HL-60 (cell line): ENCODE measurements at places on chromosomes 11 and 22.
A peak's percentile ranks its signal among the peaks of the same experiment; 100 is the strongest.

- no peak for DNase-seq
Measured at GRCh38 chr11:45347348-45348082, 61.4 kb upstream of the SYT13 start.

DNA sequence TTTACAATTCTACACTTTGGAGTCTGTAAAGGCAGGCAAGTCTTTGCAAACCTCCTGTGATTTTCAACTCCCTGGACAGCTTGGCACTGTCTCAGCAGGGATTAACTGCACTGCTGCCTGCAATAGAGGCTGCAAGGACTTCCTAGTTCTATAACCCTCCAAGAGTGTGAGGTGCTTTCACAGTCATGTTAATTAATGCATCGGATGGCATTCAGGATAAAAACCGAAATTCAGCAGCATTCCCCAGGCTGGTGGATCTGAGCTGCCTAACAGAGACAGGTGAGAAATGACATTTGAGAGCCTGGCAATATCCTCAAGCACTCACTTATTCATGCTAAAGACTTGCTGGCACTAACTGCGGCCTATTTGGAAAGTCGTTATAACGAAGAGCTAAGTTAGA is 85.0 kb downstream of the LARGE1 start:
- no peak for DNase-seq

DNA sequence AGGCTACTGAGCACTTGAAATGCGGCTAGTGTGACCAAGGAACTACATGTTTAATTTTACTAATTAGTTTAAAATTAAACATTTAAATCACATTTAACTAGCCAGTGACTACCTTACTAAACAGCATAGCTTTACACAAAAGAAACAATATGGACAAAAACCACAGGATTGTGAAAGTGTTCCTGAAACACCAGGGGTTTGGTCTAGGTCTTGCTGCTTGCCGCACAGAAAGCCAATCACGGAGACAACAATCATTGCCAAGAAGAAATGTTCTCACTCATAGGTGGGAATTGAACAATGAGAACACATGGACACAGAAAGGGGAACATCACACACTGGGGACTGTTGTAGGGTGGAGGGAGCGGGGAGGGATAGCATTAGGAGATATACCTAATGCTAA is 309.5 kb downstream of the C11orf87 start:
- DNase-seq, result peak; percentile 11

DNA sequence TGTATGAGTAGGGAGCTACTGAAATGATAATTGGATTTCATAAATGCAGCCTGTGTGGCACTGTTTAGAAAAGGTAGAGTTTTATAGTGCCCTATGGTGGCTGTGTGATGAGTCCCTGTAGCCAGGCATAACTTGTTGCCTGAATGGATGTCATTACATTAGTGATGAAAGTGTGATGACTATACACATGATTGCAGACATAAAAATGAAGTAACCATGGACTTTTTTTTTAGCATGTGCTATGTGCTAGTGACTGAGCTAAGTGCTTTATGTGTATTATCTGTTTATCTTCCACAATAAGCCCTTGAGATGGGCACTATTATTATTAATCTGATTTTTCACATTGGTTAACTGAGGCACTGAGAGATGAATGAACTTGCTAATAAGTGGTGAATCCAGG is 13.5 kb upstream of the GRAMD1B start:
- no peak for DNase-seq

DNA sequence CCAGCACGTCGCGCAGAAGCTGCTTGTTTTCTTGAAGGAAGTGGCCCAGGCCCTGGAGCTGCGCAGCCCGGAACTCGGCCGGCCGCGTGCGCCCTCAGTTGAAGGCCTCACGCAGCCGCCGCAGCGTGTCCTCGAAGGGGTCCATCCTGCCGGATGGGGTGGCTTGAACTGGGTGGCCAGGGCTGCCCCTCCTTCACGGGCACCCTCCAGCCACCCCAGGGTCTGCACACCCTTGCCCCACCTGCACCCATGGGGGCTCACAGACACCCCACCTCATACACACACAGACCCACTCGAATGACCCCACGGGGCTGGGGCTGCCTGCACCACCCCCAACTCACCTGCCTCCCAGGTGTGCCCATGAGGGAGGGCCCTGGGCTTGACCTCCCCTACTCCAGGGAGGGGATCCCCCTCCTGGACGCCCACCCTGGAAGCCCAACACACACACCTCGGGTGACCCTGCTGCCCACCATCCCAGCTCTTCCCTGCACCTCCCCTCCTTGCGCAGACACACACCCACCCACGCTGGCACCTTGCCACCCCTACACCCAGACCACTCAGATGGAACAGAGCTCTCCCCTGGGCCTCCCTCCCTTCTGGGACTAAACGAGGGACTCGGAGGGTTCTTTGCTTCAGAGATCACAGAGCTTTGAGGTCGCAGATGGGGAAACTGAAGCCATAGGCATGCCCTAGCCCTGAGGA is 6.8 kb downstream of the ALDH3B2 start:
- DNase-seq, result no peak

DNA sequence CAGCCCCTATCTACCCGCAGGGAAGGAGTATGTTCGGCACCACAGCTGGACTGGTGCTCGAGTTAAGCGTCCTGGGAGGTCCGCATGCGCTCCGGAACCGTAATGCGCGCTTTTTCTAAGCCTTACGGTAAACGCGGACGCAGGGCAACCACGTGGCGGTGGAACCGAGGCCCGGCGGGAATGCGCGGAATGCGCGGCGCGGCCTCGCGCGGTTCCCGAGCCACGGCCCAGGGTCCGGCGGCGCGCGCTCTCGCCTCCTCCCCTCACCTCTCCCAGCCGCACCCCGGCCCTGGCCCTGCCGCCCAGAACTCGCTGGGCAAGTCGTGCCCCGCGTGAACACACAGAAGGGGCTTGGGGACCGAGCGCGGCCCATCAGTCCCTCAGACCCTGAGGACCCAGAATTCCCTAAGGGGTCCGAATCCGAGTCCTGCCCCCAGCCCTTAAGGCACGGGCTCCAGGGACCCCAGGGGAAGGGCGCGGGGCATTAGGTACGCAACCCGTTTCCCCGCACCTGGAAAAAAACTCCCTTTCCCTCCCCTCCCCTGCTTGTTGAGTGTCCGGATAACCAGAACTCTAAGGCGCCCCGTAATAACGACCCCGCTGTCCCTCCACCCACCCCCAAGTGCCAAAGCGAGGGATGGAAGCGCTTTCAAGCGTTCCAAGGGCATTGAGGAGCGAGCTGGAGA is 4.3 kb upstream of the CCND1 start:
- no peak for DNase-seq

GRCh38 chr11:94933223-94934130 is 39.9 kb downstream of the CWC15 start:
- no peak for DNase-seq

DNA sequence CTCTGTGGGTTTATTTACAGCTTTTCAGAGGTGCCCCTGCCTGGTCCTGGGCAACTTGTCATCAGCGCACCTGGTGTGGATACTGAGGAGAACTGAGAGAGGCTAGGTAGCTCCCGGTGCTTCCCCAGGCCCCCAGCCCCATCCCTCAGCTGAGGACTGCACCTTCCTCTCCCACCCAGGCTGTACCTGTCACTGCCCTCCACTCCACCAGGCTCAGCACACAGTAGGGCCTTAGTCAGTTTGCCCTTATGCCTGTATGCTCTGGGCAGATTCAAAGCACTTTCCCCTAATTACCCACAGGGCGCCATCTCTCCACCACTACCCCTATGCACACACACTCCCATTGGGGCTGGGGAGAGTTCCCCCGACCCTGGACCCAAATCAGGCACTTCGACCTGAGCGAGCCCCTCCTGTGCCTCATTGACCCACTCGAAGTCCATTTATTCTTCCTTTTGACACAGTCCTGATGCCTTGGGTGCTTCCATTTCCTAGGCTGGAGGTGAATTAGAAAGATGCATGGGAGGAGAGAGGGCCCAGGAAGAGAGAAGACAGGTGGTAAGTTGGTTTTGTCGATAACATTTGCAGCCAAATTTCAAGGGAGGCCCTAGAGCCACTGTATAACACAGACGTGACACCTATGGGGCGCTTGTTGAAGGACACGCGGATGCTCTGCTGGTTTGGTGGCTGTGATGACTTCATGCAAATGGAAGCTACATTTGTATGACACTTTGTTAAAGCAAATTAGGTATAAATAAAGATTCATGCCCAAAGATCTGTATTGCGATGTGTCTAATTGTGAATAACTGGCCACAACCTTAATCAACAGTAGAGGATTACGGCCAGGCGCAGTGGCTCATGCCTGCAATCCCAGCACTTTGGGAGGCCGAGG is 13.8 kb upstream of the PICK1 start:
- DNase-seq, result no peak

- DNase-seq, result peak; percentile 25
Measured at GRCh38 chr11:12087075-12088004, 23.1 kb upstream of the MICAL2 start.

DNA sequence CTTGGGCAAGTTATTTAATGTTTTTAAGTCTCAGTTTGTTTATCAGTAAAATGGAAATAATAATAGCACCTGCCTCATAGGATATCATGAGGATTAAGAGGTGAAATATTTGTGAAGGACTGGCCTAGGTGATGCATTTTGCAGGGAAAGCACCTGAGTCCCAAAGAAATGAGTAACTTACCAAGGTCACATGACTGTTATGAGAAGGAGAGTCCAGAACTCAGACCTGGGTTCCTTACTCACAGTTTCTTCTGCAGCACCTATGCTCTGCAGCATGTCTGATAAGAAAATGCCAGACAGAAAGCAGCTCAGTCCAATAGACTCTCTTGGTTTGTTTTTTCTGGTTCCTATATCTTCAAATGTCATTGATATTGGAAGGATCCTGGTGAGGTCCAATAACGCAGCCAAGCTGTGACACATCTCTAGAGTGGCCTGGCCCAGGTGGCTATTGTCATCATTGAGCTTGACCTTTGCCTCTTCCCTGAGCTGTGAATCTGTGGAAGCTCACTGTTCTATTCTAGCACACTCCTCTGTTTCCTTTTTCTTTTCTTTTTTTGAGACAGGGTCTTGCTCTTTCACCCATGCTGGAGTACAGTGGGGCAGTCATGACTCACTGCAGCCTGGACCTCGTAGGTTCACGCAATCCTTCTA is 174.7 kb upstream of the NAV2 start:
- no peak for DNase-seq

DNA sequence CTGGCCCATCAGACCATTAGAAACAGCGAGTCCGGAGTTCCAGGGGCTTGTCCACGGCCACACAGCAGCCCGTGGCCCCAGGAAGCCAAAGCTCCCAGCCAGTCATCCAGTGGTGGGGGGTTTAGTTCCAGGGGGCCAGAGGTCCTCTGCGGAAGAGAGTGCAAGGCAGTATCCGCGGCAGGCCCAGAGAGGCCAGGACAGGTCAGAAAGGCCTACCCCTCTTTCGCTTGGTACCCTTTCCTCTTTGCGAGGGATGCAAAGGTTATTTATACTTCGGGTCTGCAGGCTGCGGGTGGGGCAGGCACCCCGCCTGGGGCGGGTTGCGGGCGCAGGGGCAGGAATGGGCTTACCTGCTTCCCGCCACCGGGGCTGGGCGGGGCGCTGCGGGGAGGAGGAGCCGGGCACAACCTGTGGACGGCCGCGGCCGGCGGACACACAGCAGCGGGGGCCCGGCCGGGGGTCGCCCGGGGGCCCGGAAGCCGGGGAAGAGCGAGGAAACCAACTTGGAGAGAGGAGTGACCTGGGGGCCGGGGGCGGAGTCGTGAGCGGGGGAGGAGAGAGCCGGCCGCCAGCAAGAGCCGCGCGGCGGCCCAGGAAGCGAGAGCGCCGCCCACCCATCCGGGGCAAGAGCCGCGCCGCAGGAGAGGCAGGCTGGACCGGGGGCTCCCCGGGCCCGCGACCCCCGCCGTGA is at the start of gene SH3BP1:
Gene SH3BP1, plus strand, starts transcription at position 600 of the 691 bp plus-strand sequence. CDS start 119 bp downstream, outside the sequence.
- no peak for DNase-seq

GRCh38 chr11:65323813-65324212 is 9.1 kb downstream of the CDC42EP2 start:
- DNase-seq, result no peak

- no peak for DNase-seq
Measured at GRCh38 chr11:27842290-27842689, 142.0 kb upstream of the BDNF start.

DNA sequence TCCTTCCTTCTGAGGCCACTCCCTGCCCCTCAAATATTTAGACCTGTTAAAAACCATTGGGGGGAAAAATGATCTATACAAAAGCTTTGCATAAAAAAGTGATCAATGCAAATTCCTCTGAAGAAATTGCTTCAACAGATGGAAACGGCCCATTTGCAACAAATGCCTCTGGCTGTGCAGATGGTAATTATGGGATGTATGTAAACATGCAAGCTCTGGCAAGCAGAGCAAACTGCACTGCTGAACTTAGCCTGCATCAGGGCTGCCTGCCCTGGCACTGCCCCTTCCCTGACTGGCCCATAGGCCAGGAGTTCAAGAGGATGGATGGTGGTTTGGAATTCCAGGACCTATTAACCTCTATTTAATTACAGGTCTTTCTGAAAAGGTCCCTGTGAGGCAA is 388.7 kb downstream of the MIAT start:
- DNase-seq, result no peak

DNA sequence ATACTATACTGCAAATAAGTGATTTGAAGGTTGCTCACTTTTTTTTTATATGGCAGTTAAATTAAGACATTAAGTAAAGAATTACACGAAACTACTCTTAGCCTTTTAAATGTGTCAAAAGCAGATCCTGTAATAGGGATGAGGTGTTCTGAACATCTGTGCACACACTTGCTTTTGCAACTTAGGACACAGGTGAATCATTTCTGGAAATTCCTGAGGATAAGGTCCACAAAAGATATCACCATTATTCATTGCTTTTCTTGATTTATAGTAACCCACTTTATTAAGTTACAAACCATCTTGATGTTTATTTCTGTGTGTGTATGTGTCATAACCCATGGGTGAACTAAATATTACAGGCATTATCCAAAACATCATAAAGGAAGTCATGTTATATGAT is 55.9 kb downstream of the SLC5A12 start:
- DNase-seq, result no peak

GRCh38 chr22:24599514-24599913 is 3.5 kb upstream of the GGT1 start:
- no peak for DNase-seq

GRCh38 chr11:110728476-110728875 is 16.2 kb upstream of the ARHGAP20 start:
- DNase-seq, result no peak

GRCh38 chr22:27454807-27455450 is 346.6 kb downstream of the MN1 start:
- DNase-seq, result no peak

DNA sequence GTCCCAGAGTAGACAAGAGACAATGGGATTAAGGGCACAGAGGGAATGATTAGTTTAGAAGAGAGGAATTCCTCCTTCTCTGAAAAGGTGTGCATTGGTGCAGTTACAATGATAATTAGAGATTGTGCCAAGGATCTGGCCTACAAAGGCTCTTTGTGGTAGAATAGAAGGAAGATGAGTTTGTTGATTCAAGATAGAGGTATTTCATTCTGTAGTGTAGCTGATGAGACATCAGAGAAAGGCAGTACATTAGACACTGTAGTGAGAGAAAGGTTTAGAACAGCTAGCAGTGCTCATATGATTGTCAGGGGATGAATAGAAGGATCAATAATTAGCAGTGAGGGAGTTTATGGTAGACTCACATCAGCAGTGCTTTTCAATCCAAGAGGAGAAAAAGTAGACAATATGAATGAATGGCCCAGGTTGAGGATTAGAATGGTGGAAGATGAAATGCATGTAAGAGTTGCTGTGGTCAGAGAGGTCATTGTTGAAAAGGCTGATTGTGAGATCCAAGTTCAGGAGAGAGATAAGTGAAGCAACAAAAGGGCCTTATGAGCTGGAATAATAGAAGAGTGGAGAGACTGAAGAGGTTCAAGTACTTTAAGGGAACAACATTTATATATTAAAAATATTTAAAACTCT is 28.9 kb downstream of the SIK2 start:
- DNase-seq, result no peak
